ENCODE measurements at places on chromosomes 11 and 22.

DNA sequence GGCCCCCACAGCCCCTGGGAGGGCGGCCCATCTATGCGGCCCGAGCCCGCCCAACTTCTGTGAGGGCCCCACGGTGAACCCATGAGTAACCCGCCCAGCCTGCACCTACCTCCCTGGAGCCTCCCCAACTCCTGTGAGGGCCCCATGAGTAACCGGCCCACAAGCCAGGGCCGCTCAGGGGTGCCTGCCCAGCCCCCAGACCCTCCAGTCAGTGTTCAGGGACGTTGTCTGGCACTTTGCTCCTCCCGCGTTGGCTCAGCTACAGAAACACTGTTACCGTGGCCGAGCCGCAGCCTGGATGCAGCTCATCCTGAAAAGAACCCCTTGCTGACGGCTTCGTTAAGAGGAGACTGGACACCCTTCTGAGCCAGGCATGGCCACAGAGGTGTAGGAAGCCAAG lies 179.6 kb downstream of the BRD1 start:
- no peak for DNase-seq

DNA sequence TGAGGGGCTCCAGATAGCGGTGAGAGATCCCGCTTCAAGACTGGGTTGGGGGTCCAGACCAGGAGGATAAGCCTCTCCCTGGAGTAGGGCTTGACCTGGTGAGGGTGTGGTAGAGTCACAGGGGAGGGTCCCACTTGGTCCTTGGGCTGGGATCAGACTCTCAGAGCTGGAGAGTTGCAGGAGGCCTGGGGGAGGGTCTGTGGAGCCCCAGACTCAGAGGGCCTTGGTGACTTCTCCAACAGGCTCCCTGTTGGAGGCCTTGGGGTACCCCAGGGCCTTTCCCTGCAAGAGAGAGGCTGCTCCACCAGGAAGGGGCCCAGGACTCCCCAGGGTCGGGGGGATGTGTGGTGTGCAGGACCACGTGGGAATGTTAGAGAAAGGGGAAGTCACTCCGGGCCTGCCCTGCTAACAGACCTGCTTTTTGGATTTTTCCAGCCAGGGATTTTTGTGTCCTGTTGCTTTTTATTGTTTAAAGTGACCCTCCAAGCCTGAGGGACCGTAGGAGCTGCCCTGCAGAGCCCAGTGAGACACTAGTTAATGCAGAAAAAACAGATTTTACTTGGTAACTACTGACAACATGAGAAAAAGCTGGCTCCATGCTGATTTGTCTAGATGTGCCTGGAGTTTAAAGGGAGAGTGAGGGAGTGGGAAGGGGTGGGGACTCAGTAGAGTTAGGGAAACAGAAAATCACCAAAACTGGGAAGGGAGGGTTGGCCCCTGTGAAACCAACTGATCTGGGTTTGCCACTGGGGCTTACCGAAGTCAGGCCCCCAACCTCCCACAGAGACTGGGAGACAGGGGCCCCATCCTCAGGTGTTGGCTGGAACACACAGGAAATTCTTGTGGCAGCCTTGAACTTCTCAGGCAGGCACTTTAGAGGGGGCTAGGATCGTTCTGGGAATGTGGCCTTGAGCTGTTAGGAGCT lies 801 bp upstream of the TXNRD2 start:
- no peak for DNase-seq

- DNase-seq = no peak
Measured at GRCh38 chr22:38051261-38051660, 5.9 kb upstream of the PICK1 start.

GRCh38 chr11:109197656-109198055 lies 224.3 kb upstream of the C11orf87 start:
- DNase-seq = no peak

Measured in CD4-positive, alpha-beta T cell treated with Interleukin-2 at 100 ng/mL for 4 hours (primary cell).